Fibroblast of lung (primary cell): ENCODE measurements at places on chromosomes 2 and 18. TPM values are rescaled to one million over a fixed set of nuclear protein-coding genes. Genes with fewer than 3 reads are reported as not detected.

Gene SLC35G4
- total RNA-seq, result not detected in 2 replicates

Gene RUFY4
- not detected in 2 replicates for total RNA-seq

Gene CSRNP3
- 0.66 and 0.77 TPM in 2 replicates for total RNA-seq

Gene CCDC138
- 3.3 and 4.1 TPM in 2 replicates for total RNA-seq

Gene DAW1
- not detected in 2 replicates for total RNA-seq

Gene TFPI
- 111 and 117 TPM in 2 replicates for total RNA-seq

Gene CD207
- not detected in 2 replicates for total RNA-seq

Gene EDAR
- total RNA-seq, result not detected in 2 replicates

Gene NEU2
- not detected in 2 replicates for total RNA-seq

Gene TRIM54
- 0.17 TPM in 1 of 2 replicates, not detected in the other for total RNA-seq

Gene IKZF2
- total RNA-seq, result 8.2 and 17.2 TPM in 2 replicates

Gene FSHR
- total RNA-seq, result under 0.01 TPM in 1 of 2 replicates, not detected in the other

Gene HOXD8
- not detected in 2 replicates for total RNA-seq

Gene NLRC4
- total RNA-seq, result not detected in 2 replicates

Gene IL36RN
- total RNA-seq, result not detected in 2 replicates

Gene AAMP
- total RNA-seq, result 110 and 139 TPM in 2 replicates

Gene NMS
- not detected in 2 replicates for total RNA-seq

Gene DES
- total RNA-seq, result 34.7 and 69.3 TPM in 2 replicates

Gene DNAJC5G
- not detected in 2 replicates for total RNA-seq

Gene FMNL2
- total RNA-seq, result 25.4 and 30.2 TPM in 2 replicates

Gene UGT1A9
- total RNA-seq, result not detected in 2 replicates

Gene C2orf66
- 0.17 and 0.26 TPM in 2 replicates for total RNA-seq

Gene CFC1B
- total RNA-seq, result not detected in 2 replicates

Gene GKN2
- not detected in 2 replicates for total RNA-seq

Gene SIX3
- not detected in 2 replicates for total RNA-seq

Gene FBXO41
- total RNA-seq, result 0.77 and 1.2 TPM in 2 replicates

Gene GPR155
- total RNA-seq, result 4.4 and 6.4 TPM in 2 replicates

Gene SGO2
- 2.8 and 5.4 TPM in 2 replicates for total RNA-seq

Gene FHOD3
- 3.1 and 28.2 TPM in 2 replicates for total RNA-seq

Gene KCNS3
- total RNA-seq, result 1.3 and 6.3 TPM in 2 replicates

Gene PTRHD1
- 23.6 and 29.9 TPM in 2 replicates for total RNA-seq

Gene POU3F3
- not detected in 2 replicates for total RNA-seq

Gene IGFBP5
- 783 and 1,100 TPM in 2 replicates for total RNA-seq

Gene TMEM182
- 2.8 and 3.9 TPM in 2 replicates for total RNA-seq

Gene ALPG
- not detected in 2 replicates for total RNA-seq

Gene TMEM247
- total RNA-seq, result not detected in 2 replicates

Gene COLEC11
- total RNA-seq, result 0.77 and 0.83 TPM in 2 replicates

Gene SESTD1
- total RNA-seq, result 16.8 and 17.5 TPM in 2 replicates

Gene ACADL
- total RNA-seq, result 0.50 and 0.51 TPM in 2 replicates

Gene GPR17
- total RNA-seq, result not detected in 2 replicates

Gene ACTG2
- total RNA-seq, result 4.1 TPM in 2 replicates

Gene PROM2
- 0.26 and 0.33 TPM in 2 replicates for total RNA-seq

Gene CCDC102B
- total RNA-seq, result 35.3 and 68.6 TPM in 2 replicates

Gene KCNJ3
- total RNA-seq, result not detected in 2 replicates

Gene CMPK2
- 0.26 and 0.33 TPM in 2 replicates for total RNA-seq

Gene AOX1
- 65.1 and 81.4 TPM in 2 replicates for total RNA-seq

Gene SLC30A3
- under 0.01 TPM in 1 of 2 replicates, not detected in the other for total RNA-seq

Gene ZNF396
- total RNA-seq, result 2.8 and 5.0 TPM in 2 replicates

Gene AQP12B
- total RNA-seq, result not detected in 2 replicates
